ENCODE measurements at places on chromosomes 2 and 18.

- DNase-seq: peak; percentile 16
Observed at GRCh38 chr18:228586-228985, 39.3 kb downstream of the THOC1 start.

DNA sequence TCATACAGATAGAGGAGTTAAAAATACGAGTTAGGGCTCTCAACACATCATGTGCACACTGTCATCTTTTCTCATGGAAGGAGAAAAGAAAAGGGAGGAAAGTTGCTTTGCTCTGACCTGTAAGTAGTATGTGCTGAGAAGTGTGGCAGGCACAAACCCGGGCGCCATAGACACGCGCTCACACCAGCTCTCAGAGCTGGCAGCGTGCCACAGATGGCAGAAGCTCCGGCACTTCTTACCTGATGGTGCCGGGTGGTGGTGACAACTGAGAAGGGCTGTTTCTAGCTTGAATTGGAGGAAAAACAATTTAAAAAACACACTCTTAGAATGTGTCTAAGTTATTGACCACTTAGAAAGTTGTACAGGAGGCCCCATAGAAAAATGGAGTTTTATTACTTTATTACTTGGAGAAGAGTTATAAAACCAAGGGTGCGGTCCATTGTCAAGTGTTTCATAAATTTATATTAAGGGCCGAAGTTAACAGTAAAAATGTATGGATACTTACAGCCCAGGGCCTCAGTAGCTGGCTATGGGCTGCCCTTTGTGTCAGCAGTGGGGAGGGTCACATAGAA is 92.2 kb downstream of the DPP4 start:
- DNase-seq: no peak

- peak; percentile 83 for DNase-seq
Observed at GRCh38 chr2:40384714-40385113, 67.2 kb downstream of the SLC8A1 start.

GRCh38 chr2:36266536-36267121 is 88.9 kb upstream of the CRIM1 start:
- no peak for DNase-seq

- DNase-seq: peak; percentile 44
Observed at GRCh38 chr2:233353769-233354499, at the start of gene DGKD. Gene DGKD, plus strand, starts transcription at chr2:233354494. Its CDS starts 25 bp downstream, at chr2:233354519.

DNA sequence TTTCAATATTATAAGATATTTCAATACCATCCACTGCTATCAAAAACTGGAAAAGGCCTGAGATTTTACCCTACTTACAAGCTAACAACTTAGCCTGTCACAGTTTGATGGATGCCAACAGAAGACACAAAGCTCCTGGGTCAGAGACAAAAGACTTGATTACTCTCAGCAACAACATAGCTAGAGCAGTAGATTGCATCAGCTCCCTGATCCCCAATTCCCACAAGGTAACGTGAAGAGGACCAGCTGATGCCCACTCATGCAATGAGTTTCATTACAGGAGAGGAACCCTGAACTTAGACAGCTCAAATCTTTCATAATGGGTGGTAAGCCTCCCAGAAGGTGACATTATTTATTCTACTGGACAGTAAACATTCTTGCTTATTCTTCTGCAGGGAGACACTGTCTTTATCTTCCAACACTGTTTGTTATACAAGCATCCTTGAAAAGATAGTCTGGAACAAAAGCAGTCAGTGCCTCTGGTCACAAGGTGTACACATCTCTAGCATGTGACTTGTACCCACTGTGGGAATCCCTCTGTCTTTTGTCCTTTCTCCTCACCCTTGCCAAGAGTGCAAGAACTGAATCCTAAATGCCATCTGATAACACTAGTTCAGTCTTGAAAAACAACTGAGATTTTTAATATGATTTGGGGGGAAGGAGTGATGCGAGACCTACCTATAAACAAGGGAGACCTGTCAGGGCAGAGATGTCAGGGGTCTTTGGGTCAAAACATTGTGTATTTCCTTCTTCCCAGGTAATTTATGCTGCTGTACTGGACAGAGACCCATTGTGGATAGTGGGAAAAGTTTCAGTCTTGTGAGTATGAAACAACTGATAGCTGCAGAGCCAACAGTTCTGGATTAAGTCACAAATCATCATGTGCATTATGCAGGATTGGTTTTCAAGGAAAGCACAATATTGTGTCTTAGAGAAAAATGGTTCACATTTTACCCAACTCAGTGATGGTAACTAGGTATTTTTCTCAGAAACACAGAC is 102.4 kb downstream of the AOX1 start:
- no peak for DNase-seq

DNA sequence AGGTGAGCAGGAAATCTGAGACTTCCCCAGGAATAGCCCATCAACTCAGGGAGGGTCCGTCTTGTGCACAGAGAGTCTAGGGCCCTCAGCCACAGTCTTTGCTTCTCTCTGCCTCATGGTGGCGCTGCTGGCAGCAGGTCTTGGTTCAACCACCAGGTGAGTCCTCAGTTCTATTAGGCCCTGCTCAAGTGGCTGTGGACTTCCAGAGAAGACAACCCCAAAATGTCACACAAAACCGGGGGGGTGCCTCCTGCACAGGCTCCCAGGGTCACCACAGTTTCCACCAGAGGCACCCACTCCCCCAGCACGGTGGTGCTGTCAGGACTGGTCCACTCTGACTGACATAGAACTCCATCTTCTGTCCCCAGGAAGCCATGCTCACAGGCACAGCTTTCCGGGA is 2.4 kb upstream of the CHRNG start:
- no peak for DNase-seq

DNA sequence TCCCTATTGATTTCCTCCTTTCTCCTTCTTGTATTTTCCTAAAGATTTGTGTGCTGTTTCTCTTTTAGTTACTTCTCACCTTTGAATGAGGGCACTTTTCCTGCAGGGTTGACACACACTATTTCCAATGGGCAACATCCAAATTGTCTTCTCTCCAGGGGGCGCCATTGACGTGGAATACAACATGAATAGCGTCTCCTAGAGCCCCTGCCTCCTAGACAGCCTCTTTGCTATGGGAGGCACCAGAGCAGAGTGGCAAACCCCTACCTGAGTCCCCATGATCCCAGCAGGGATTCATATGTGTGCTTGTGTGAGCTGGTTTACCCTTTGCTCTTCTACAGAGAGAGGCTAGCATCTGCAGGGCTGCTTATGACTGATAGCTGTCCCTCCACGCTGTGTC is 61.3 kb upstream of the ITSN2 start:
- DNase-seq: peak; percentile 53

- DNase-seq: no peak
Observed at GRCh38 chr18:22604986-22605421, 187.3 kb upstream of the CTAGE1 start.

GRCh38 chr2:159266554-159266953 is 19.9 kb downstream of the WDSUB1 start:
- DNase-seq: no peak

- no peak for DNase-seq
Observed at GRCh38 chr2:97788986-97789644, 75.7 kb downstream of the ZAP70 start.

DNA sequence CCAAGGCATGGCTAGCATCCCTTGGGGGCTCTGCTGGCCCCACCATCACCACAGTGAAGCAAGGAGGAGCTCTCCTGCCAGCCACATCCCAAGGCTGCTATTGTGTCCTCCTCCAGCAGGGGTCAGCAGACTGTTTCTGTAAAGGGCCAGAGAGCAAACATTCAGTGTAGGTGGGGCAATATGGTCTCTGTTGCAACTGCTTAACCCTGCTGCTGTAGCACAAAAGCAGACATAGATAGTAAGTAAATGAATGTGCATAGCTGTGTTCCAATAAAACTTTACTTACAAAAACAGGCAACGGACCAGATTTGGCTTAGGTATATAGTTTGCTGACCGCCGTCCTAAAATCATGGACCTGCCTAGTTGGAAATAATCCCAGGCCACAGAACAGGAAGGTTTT is 36.4 kb upstream of the ZBTB7C start:
- DNase-seq: peak; percentile 75

DNA sequence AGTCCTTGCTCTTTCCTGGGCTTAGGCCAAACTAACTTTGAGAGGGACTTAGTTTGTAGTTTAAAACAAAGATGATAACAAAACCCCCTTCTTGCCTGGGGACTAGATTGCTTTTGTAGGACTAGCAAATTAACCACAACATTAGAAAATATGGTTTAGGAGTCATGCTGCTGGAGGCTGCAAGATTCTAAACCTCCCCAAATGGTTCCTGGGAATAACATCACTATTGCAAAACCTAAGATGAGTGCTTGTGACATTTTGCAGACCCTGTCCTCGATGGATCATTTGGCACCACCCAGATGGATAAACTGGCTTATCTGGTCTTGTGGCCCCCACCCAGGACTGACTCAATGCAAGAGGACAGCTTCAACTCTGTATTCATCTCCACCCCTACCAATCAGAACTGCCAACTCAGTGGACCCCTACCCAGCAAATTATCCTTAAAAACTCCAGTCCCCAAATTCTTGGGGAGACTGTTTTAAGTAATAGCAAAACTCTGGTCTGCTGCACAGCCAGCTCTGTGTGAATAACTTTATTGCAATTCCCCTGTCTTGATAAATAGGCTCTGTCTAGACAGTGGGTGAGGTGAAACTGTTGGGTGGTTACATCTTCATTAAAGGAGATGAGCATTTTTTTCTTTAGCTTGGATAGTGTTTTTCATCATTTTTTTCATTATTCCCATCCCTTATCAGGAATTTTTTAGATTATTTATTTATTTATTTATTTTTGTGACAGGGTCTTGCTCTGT is 58.9 kb downstream of the SPTBN1 start:
- no peak for DNase-seq

DNA sequence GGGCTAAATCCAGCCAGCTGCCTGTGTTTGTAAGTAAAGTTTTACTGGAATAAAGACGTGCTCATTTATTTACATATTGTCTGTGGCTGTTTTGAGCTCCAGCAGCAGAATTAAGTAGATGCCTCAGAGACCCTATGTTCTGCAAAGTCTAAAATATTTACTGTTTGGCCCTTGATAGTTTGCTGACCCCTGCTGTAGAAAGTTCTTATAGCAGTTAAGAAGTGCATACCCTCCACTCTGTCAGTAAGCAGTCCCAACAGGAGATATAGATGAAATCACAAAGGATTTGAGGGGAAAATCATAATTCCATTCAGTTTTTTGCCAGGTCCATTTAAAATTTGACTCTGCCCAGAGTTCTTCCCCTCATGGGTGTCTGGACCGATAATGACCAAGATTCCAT is 50.1 kb upstream of the ITM2C start:
- peak; percentile 21 for DNase-seq

DNA sequence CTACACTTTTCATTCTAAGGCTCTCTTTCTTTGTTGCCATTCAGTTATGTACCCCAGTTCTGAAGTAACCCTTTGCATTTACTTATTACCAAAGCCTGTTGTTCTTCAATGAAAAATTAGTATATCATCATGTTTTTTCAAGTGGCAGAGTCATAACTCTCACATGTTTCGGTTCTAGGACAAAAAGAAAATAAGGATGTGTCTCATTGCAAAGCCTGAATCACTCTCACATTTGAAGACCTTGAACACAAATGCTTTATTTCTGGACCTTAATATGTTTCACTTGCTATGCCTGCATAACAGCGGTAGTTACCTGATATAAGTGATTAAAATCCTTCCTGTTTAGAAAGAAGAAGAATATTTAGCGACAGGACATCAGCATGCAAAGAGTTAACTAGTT is 49.1 kb downstream of the ZEB2 start:
- peak; percentile 59 for DNase-seq

- peak; percentile 89 for DNase-seq
Observed at GRCh38 chr2:178553047-178553446, 72.8 kb downstream of the PLEKHA3 start.

GRCh38 chr18:604771-605170 is 8.0 kb downstream of the CLUL1 start:
- no peak for DNase-seq

GRCh38 chr2:30165050-30165520 is 18.3 kb downstream of the YPEL5 start:
- peak; percentile 92 for DNase-seq

Data from fibroblast of skin of back (primary cell).